ENCODE measurements at places on chromosomes 5 and 9. TPM values are rescaled to one million over a fixed set of nuclear protein-coding genes. Genes with fewer than 3 reads are reported as not detected.
A peak's percentile ranks its signal among the peaks of the same experiment; 100 is the strongest.

- H3K27ac ChIP-seq = no peak overlapping the region
- H3K36me3 ChIP-seq = no peaks in the 10 kb centered on the region
- DNase-seq = peak; percentile 41
- H3K27me3 ChIP-seq = peaks cover 6% of the 10 kb centered on the region
Measured at GRCh38 chr5:126656401-126657007, 55.8 kb downstream of the PHAX start.

Gene WNT8A
- not detected for total RNA-seq

Gene STPG3
- total RNA-seq = not detected

DNA sequence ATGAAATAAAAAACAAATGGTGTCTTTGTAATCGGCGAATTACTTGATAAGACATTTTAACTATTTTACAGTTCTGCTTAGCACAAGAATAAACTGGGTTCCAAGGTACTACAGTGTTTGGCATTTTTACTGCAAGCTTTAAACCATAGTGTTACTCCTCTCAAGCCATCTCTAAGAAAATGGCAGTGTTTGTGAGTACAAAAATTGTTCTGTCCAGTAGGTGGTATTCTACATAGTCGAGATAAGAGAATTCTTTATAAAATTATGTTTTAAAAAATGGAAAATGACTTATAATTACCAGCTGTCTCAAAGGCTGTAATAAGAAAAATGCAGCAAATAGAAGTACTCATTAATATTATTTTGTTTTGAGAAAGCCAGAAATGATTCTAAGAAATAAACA, 3.2 kb downstream of the SMIM15 start:
- H3K36me3 ChIP-seq = peaks cover 72% of the 10 kb centered on the region
- DNase-seq = no peak
- H3K4me1 ChIP-seq = peaks cover 37% of the 10 kb centered on the region
- no peak overlapping the region for H3K27ac ChIP-seq
- no peak overlapping the region for H3K4me3 ChIP-seq

- peaks cover 9% of the 10 kb centered on the region for H3K36me3 ChIP-seq
- no peaks in the 10 kb centered on the region for H3K27me3 ChIP-seq
- H3K4me3 ChIP-seq = no peak overlapping the region
- DNase-seq = no peak
- peaks cover 3% of the 10 kb centered on the region for H3K4me1 ChIP-seq
Measured at GRCh38 chr9:92564982-92565381, 29.2 kb upstream of the ECM2 start.

GRCh38 chr9:120337131-120337530, 242.8 kb downstream of the CDK5RAP2 start:
- H3K4me1 ChIP-seq = no peaks in the 10 kb centered on the region
- H3K27ac ChIP-seq = no peak overlapping the region
- no peak overlapping the region for H3K4me3 ChIP-seq
- H3K36me3 ChIP-seq = no peaks in the 10 kb centered on the region

Gene TXNDC15
- 40.6 TPM for total RNA-seq

DNA sequence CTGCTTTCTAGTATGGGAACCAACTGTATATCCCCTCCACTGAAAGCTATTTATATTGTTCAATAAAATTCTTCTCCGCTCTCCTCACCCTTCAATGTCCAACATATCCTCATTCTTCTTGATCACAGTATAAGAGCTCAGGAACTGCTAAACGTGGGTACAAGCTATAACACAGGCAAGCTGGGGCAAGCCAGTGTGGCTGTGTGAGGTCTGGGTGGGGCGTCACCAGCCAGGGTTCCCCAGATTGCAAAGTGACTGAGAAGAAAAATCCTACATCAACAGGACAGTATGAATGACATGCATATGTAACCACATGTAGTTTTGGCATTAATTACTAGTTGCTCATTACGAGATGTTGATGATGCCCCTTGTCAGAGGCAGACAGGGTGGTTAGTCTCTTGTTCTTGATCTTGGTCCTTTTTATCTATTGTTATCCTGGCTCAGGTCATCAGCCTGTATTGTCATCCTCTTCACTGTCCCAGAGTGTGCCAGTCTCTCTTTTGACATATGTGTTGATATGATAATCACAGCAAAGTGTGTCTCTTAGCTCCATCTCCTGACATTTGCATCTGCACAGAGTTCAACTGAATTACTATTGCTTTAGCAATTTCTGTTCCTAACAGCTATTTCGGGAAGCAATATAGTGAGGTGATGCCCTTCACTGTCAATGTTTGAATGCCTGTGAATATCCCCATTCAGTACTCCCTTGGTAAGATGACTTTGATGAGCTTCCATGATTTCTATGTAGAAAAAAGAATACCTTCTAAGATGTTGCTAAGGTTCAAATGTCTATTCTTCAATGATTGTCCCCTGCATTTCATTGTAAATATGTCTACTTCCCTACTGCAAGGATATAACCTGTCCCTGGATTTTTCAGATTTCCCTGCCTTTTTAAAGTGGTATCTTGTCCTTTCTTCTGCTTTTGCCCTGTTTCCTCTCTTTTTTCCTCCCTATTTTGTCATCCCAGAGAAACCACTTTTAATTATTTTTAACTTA, 140.3 kb downstream of the MAT2B start:
- H3K4me3 ChIP-seq = no peak overlapping the region
- no peaks in the 10 kb centered on the region for H3K36me3 ChIP-seq

GRCh38 chr9:6708732-6709131, 49.0 kb upstream of the KDM4C start:
- H3K36me3 ChIP-seq = no peaks in the 10 kb centered on the region
- H3K4me3 ChIP-seq = no peak overlapping the region
- DNase-seq = no peak
- peaks cover 5% of the 10 kb centered on the region for H3K27me3 ChIP-seq
- H3K4me1 ChIP-seq = peaks cover 9% of the 10 kb centered on the region

Gene EPB41L4A
- 1.2 TPM for total RNA-seq
